ENCODE measurements at places on chromosomes 16 and 17. TPM values are rescaled to one million over a fixed set of nuclear protein-coding genes. Genes with fewer than 3 reads are reported as not detected.

DNA sequence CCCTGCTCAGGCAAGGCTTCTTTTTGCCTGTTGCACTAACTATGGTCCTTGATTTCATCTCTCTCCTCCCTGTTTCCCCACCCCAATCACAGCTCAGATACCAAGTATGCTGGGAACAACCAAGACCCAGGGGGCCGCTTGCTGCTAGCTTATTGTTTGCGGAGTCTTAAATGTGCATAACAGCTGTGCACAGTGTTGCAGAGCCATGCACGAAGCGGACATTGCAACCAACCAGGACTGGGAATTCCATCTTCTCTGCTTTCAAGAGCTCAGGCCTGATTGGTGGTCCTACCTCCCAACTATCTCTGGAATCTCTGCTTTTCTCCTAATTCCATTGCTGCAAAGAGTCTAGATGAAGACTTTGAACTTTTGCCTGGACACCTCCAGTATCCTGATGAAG lies 281.3 kb upstream of the TNRC6C start:
- no peak for DNase-seq
- H3K36me3 ChIP-seq, result peaks cover 17% of the 10 kb centered on the region
- H3K27me3 ChIP-seq, result no peaks in the 10 kb centered on the region
- H3K4me1 ChIP-seq, result no peaks in the 10 kb centered on the region
- no peak overlapping the region for H3K27ac ChIP-seq
- no peak overlapping the region for H3K4me3 ChIP-seq

PRSS27 gene
- 1.8 TPM for total RNA-seq

DNA sequence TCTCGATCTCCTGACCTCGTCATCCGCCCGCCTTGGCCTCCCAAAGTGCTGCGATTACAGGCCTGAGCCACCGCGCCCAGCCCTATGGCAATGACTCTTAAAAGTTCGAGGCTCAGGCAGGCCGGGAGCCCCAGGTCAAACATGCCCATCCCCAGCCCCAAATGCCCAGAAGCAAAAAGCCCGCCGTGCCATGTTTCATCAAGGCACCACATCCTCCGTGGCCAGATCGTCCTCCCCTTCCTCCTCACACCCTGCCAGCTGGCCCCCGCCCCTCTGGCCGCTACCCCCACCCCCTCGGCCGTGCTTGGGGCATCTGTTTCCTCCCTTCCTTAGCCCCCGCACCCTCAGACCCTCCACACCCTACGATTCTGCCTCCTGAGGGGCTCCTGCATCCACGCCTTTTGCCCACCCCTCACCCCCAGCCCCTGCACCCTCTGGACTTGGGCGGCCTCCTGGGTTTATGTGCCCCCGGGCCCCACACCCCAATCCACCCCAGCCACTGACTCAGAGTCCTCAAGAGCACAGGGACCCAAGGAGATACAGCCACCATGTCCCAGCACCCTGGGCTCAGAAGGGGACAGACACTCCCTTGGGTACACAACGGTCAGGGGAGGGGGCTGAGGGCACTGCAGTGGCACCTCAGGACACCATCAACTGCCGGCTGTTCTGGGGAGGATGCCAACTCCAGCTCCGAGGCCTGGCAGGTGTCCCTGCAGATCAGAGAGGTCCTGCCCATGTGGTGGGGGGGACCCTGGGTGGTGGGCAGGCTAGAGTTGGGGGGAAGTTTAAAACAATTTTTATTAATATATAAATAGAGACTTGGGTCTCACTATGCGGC lies 7.1 kb downstream of the CTRB1 start:
- no peak overlapping the region for H3K4me3 ChIP-seq
- DNase-seq, result no peak
- no peaks in the 10 kb centered on the region for H3K36me3 ChIP-seq
- H3K4me1 ChIP-seq, result no peaks in the 10 kb centered on the region

GRCh38 chr17:76791053-76791980 lies 53.4 kb downstream of the MFSD11 start:
- peak overlapping the region; percentile 65 for H3K27ac ChIP-seq
- peaks cover 4% of the 10 kb centered on the region for H3K36me3 ChIP-seq
- H3K27me3 ChIP-seq, result no peaks in the 10 kb centered on the region
- peak overlapping the region; percentile 18 for H3K4me3 ChIP-seq

DNA sequence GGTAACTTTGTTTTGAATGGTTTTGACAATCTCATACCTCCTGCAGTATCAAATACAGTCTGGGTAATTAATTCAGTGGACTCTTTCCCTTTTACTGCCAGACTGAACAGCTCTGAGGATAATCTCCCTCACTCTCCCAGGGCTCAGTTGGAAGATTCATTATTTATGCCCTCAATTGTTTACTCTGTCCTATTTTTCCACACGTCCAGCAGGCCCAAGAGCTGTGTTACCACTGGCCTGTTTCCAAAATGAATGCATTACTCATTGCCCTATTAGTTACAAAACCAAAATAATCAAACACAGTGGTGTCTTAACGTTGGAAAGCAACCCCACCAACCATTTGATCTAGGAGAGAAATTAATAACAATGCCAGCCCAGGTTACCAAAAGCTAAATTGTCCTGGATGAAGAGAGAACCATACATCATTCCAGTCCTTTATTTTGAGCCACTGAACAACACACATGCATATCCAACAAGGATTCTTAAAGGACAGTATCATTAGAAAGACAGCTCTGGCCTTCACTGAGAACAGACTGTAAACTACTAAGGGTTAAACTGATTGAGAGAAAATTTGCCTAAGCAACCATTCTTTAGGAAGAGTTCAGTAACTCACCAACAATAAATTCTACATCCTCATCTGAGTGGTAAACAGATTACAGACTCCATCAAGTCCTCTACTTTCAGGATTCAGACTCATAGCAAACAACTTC lies 34.5 kb downstream of the FAM222B start:
- H3K36me3 ChIP-seq, result peaks cover 17% of the 10 kb centered on the region
- no peak overlapping the region for H3K27ac ChIP-seq
- DNase-seq, result no peak
- no peaks in the 10 kb centered on the region for H3K27me3 ChIP-seq
- no peak overlapping the region for H3K4me3 ChIP-seq

DNA sequence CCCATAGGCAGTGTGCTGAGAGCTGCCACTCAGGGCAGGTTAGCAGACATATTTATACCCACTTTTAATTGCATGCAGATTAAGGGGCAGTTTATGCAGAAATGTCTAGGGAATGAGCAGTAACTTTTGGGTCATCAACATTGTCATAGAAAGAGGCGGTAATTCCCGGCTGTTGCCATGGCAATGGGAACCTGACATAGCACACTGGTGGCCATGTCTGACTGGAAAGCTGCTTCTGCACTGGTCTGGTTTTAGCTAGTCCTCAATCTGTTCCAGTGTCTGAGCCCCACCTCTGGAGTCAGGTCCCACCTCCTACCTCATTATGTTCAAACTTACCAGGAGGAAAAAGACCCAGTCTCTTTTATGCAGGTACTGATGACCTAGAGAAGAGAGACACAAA lies 31.5 kb upstream of the TNRC6C start:
- peaks cover 11% of the 10 kb centered on the region for H3K27me3 ChIP-seq
- DNase-seq, result no peak
- no peak overlapping the region for H3K27ac ChIP-seq
- no peak overlapping the region for H3K4me3 ChIP-seq
- H3K36me3 ChIP-seq, result no peaks in the 10 kb centered on the region
- peaks cover 9% of the 10 kb centered on the region for H3K4me1 ChIP-seq

DNA sequence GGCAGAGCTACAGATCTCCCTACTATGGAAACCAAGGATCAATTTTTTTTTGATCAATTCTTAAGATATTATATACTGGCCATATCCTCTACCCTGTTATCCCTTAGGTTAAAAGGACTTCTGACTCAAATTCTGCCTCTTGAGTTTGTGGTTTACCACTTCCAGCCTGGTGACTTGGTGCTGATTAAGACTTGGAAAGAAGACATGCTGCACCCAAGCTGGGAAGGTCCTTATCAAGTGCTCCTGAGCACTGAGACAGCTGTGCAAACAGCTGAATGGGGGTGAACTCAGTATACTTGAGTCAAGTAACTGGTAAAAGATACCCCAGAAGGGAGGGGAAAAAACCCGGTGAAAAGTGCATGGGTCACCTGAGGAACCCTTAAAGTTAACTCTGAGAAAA lies 20.5 kb upstream of the SPACA3 start:
- no peaks in the 10 kb centered on the region for H3K36me3 ChIP-seq
- peaks cover 22% of the 10 kb centered on the region for H3K4me1 ChIP-seq
- H3K27me3 ChIP-seq, result peaks cover 21% of the 10 kb centered on the region

SGCA gene
- total RNA-seq, result 0.30 TPM

GRCh38 chr16:78001451-78002025 lies 20.8 kb upstream of the CLEC3A start:
- no peak overlapping the region for H3K27ac ChIP-seq
- H3K4me1 ChIP-seq, result no peaks in the 10 kb centered on the region

DNA sequence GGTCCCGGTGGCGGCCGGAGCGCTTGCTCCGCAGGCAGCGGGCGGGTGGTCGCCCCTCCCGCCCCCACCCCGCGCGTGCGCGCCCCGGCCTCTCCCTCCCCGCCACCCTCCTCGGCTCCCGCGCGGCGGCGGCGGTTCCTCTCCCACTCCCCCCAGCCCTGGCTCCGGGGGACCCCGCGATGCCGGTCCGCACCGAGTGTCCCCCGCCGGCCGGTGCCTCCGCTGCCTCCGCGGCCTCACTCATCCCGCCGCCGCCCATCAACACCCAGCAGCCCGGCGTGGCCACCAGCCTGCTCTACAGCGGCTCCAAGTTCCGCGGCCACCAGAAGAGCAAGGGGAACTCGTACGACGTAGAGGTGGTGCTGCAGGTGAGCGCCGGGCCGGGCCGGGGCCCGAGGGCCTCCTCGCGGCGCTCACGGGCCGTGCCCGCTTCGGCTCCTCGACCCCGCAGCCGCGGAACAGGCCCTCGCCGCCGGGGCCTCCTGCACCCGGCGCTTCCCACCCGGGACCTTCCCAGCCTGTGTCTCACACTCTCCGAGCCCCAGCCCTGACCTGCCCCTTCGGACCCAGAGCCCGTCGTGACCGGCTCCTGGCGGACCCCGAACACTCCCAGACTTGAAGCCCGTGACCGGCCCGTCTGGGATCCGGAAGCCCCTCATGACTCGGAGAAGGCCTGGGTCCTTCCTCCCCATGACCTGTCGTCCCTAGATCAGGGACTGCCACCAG lies 490 bp downstream of the GID4 start:
- peak overlapping the region; percentile 95 for H3K4me3 ChIP-seq
- H3K27me3 ChIP-seq, result no peaks in the 10 kb centered on the region
- peak overlapping the region; percentile 85 for H3K27ac ChIP-seq
- peaks cover 12% of the 10 kb centered on the region for H3K36me3 ChIP-seq
- DNase-seq, result no peak
- peaks cover 47% of the 10 kb centered on the region for H3K4me1 ChIP-seq

DNA sequence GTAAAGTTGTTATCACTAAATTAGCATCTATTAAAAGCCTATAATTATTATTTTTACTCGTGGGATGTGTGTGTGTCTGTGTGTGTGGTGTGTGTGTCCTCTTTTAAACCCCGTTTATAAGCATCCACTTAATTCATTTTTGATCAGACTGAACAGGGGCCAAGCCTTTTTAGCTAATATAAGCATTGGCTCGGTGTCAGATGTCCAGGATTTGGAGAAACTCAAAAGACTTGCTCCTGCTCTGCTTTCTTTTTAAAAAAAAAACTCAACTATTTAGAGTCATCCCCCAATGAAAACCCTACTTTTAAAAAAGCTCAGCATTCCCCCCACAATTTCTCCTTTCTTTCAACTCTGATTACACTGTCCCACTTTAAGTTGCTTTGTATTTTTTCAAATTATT lies 459.3 kb upstream of the MAF start:
- H3K4me3 ChIP-seq, result no peak overlapping the region
- H3K4me1 ChIP-seq, result no peaks in the 10 kb centered on the region
- DNase-seq, result no peak
- peaks cover 2% of the 10 kb centered on the region for H3K27me3 ChIP-seq

- H3K27ac ChIP-seq, result no peak overlapping the region
- peaks cover 6% of the 10 kb centered on the region for H3K27me3 ChIP-seq
- no peak overlapping the region for H3K4me3 ChIP-seq
- no peak for DNase-seq
Measured at GRCh38 chr17:4427505-4427904, 6.2 kb upstream of the SPNS3 start.

GRCh38 chr17:68763562-68763961 lies 162.4 kb upstream of the FAM20A start:
- no peak for DNase-seq
- H3K4me1 ChIP-seq, result peaks cover 16% of the 10 kb centered on the region
- peaks cover 5% of the 10 kb centered on the region for H3K27me3 ChIP-seq
- no peak overlapping the region for H3K27ac ChIP-seq
- no peaks in the 10 kb centered on the region for H3K36me3 ChIP-seq

DNA sequence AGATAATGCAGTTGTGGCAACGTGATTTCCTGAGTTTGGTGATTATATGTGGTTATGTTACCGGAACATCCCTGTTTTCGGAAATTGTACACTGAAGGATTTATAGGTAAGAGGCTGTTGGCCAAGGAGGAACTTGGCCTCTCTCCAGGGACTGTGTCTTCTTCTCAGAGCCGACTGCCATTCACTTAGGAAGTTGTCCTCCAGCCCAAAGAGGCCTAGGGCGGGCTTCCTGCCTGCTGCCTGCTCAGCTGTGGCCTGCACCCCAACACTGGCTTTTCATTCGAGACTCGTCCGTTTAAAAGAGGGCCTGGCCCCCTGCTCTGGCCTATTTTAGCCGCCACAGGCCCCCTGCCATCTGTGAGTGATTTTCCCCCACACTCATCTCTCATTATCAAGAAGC lies 64.3 kb downstream of the ZDHHC7 start:
- H3K27ac ChIP-seq, result no peak overlapping the region
- no peak overlapping the region for H3K4me3 ChIP-seq
- DNase-seq, result no peak
- no peaks in the 10 kb centered on the region for H3K36me3 ChIP-seq

GRCh38 chr16:30535106-30535776 lies 583 bp upstream of the ZNF747 start:
- H3K27me3 ChIP-seq, result no peaks in the 10 kb centered on the region
- peaks cover 38% of the 10 kb centered on the region for H3K36me3 ChIP-seq
- DNase-seq, result no peak
- H3K4me1 ChIP-seq, result peaks cover 42% of the 10 kb centered on the region
- H3K27ac ChIP-seq, result peak overlapping the region; percentile 97

SPSB3 gene
- total RNA-seq, result 47.7 TPM

- no peak overlapping the region for H3K4me3 ChIP-seq
- no peaks in the 10 kb centered on the region for H3K27me3 ChIP-seq
- no peak overlapping the region for H3K27ac ChIP-seq
- H3K36me3 ChIP-seq, result no peaks in the 10 kb centered on the region
- no peaks in the 10 kb centered on the region for H3K4me1 ChIP-seq
Measured at GRCh38 chr16:86969716-86970115, 347.5 kb downstream of the C16orf95 start.
